ENCODE measurements at places on chromosomes 4 and X.

DNA sequence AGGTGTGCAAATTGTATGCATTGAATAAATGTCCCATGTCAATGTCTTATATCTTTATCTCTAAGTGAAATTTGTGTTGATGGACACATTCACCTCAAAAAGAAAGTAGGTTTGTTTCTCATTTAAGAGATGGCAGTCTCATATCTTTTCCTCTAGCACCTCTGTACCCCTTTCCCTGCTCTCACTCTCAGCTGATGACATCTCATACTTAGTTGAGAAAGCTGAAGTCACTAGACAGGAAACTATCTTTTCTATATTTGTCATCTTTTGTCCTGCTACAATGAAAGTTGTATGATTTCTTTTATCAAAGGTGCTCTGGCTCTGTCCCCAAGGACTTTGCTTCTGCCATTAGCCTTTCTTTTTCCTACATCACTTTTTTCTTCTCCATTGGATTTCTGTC lies 84.0 kb upstream of the GRPR start:
- no peak for DNase-seq

DNA sequence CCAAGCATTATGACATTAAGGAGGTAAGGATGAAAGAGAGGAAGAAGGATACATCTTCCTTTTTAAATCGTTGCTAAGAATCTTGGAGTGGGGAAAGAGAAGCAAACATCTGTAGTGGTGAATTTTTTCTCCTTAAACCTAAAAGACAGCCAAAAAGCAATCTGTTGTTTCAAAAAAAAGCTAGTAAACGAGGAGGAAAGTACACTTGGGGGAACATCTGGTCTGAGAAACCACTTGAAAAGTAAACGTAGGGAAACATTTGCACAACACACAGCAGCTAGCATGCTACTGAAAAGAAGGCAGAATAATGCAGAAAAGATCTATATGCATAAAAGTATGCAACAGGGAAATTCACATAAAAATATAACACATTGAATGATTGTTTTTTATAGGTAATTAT lies 1485.6 kb downstream of the PCDH19 start:
- DNase-seq: no peak

DNA sequence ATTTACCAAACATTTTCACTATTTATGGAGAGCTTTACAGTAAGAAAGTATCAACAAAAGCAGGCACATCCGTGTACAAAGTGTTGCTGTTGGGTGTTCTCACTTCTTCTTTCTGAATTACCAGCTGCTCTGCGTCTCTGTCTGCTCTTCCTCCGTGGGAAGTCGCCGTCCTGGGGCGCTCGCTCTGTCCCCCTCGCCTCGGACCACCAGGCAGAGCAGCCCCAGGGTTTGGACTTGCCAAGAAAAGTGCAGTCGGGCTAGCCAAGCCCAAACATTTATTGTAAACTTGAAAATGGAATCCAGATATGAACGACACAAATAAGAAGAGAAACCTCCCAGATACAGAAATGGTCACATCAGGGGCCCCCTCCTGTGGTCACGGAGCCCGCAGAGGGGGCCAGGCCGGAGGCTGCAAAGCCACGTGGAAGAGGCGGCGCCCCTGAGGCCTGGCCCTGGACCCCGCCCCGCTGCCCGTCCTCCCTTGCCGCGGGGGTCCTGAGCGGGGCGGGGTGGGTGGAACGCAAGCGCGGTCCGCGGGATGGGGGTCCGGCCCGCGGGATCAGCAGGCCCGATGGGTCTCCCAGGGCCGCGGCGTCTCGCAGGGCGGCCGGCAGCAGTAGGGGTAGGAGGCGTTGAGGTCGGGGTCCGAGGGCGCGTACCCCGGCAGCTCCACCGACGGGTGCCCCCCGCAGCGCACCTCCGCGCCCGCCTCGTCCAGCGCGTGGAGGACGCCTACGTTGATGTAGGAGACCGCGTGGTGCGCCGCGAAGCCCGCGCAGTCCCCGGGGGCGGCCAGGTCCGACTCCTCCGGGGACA lies 1.5 kb downstream of the TMEM271 start:
- peak; percentile 27 for DNase-seq

DNA sequence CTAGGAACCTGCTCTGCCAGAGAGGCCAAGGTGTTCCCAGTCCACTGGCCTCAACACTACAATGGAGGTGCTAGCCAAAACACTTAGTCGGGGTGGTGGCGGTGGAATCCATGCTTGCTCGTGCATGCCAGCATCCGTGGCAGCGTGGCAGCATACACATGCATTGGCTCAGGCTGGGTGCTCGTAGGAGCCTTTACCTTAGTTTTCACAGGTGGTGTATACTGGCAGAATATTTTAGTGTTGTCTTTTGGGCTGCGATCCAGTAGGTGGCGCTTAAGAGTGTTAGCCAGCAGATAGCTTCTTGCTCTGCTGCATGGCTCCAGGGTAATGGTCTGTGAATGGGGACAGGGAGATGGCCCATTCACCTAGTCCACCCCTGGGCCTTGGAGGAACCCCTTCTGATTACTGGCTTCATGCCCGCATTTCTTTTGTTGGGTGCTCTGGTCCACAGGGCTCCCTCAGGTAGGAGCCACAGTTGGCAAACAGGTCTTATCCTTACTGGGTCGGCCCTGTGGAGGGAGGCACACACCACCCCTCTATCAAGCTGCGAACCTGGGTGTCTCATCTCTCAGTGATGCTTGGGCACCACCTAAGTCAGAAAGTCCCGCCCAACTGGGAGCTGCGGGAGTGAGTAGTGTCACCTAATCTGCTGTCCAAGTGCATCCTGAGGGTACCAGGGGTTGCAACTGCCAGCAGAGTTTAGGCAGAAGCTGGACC lies 40.0 kb downstream of the RIPPLY1 start:
- DNase-seq: no peak

GRCh38 chr4:148441986-148442831 lies at the start of gene NR3C2:
NR3C2 (minus strand) TSS chr4:148442414.
- DNase-seq: peak; percentile 100

DNA sequence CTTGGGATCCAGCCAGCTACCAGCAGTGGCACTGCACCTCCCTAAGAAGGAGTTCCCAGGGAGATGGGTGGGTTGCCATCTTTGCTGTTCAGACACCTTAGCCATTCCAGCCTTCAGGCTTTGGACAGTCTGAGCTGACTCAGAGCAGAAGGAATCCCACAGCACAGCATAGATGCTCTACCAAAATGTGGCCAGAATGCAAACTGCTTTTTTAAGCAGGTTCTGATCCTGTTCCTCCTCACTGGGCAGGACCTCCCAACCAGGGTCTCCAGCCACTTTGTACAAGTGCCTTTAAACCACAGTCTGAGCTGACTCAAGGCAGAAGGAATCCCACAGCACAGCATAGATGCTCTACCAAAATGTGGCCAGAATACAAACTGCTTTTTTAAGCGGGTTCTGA lies 209.0 kb downstream of the NPNT start:
- DNase-seq: no peak

DNA sequence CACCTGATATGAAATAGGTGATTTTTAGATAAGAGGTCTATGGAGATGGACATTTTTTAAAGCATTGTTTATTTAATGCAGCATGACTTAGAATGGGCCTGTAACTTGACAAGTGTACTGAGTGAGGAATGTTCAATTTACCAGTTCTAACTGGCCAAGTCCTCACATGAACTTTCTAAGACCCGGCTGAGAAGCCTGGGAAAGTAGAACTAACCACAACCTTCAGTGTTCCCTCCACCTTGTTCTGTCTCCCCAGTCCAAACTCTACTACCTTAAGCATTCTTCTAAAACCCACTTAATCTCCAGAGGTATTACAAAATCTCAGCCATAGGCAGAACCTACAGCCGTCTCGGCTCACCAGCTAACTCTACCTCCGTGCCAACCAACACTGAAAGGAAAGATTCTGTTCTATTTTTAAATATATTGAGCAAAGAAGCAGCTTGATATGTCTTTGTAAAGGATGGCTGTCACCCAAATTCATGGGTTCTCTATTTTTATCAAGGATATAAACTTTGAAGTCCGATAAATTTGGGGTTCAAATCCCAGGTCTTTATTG lies 6.8 kb downstream of the PPARGC1A start:
- no peak for DNase-seq

- DNase-seq: no peak
These were observed 2062.0 kb downstream of the ARAP2 start for GRCh38 chr4:34182306-34182705.

GRCh38 chrX:12896935-12897334 lies 9.5 kb upstream of the TLR8 start:
- DNase-seq: no peak

- no peak for DNase-seq
These were observed 9.9 kb downstream of the FHIP1A start for GRCh38 chr4:151418856-151419255.

GRCh38 chr4:10045481-10045880 lies 24.2 kb upstream of the SLC2A9 start:
- DNase-seq: no peak

DNA sequence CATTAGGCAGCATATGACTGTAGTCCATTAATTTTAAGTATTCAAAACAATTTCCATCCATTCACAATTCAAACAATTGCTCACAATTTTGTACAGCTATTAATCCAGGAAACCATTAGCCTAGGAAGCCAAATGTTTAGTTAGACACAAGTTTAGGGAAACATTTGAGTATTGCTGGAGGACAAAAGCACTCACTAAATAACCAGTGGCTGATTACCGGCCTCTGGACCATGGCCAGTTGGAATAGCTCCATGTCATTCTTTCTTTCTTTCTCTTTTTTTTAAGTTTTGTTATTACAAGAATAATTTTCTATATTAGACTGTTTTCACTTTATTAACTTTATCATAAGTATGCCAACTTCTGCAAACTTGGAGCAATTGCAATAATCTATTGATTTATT lies 31.3 kb downstream of the TRIML2 start:
- no peak for DNase-seq

- DNase-seq: no peak
These were observed 331.0 kb downstream of the STIM2 start for GRCh38 chr4:27191592-27191991.

DNA sequence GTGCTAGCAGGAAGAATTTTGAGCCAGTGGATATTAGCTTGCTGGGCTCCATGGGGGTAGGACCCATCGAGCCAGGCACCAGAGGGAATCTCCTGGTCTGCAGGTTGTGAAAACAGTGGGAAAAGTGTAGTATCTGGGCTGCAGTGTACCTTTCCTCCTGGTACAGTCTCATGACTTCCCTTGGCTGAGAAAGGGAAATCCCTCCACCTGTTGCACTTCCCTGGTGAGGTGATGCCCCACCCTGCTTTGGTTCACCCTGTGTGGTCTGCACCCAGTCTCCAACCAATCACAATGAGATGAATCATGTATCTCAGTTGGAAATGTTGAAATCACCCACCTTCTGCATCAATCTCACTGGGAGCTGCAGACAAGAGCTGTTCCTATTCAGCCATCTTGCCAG lies 341.4 kb upstream of the IRS4 start:
- DNase-seq: no peak

- no peak for DNase-seq
These were observed at the start of gene UGT2A2 for GRCh38 chr4:69639542-69639941. UGT2A2 (minus strand) TSS chr4:69639642; CDS start chr4:69639640, 2 bp downstream.

- DNase-seq: no peak
These were observed 79.3 kb downstream of the REPS2 start for GRCh38 chrX:17025621-17026302.

- no peak for DNase-seq
These were observed 80.7 kb downstream of the FHIP1A start for GRCh38 chr4:151489462-151490203.

Measured in left lobe of liver (tissue), 2 donors.